ENCODE measurements at places on chromosomes 2 and 18. TPM values are rescaled to one million over a fixed set of nuclear protein-coding genes. Genes with fewer than 3 reads are reported as not detected.

DNA sequence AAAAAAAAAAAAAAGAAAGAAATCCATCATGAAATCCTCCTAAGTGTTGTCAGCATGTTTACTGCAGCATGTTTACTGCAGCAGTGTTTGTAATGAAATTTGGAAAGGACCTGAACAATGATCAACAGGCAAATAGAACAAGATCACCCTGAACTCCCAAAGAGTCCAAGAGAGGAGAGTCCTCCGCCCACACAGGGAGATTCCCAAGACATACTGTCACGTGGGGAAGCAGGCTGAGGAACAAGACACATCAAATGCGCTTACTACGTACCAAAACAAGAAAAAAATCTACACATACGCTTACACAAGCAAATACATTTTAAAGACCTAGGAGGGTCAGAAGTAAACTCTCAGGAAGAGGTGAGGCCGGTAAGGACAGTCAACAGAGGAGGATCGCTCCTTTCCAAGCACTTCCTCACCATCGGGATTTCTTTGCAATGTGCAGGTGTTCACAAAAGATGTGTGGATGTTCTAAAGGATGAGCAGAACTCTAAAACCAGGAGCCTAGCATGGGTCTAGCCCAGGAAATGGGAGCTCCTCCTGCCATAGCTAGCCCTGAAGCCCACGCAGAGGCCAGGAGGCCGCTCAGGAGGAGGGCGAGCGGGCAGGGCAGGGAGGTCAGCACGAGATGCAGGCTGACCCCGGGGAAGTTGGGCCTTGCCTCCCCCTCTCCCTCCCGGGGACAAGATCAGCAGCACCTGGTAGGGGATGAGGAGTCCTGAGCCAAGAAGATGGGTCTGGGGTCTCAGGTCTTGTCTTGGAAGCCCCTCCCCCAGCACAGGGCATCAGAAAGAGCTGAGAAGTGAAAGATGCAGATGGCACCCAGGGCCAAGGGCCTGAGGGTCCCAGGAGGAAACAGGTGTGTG, 66.4 kb downstream of the ZNF516 start:
- no peak for DNase-seq

The UGT1A7 gene
- total RNA-seq: not detected

DNA sequence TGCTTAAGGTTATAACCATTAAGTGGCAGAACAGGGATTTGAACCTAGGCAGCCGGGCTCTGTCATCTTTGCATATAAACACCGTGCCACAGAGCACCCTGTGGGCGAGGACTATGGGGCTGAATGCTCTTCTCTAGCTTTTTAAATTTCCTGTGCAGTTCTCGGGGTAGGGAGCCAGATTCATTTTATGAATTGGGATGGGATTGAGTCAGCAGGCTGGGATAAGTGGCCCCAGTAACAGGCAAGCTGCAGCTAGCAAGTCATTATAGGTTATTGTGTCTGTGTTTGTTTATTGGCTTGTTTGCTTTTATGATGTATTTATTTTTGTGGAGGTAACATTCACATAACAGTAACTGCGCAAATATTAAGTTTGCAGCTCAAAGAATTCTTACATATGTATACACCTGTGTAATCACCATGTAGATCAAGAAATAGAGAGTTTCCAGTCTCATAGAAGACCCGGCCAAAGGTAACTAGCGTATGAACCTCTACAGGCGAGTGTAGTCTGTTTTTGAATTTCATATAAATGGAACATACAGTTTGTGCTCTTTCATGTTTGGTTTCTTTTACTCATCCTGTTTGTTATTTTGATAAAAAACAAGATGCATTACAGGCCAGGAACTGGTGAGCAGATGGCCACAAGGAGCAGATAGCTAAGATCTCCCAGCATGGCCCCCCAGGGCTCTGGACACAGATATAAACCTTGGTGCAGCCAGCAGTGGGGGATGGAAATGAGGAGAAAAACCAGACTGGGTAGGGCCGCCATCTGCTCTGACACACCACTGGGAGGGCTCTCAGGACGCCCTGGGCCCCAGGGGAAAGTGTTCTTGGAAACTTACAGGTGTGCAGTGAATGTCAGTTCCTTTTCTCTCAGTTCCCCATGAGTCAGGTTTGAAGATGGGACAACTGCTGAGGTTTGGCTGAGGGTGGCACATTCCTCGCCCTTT, 49.2 kb upstream of the GPR155 start:
- DNase-seq: no peak

- DNase-seq: no peak
Measured at GRCh38 chr2:67502346-67503065, 105.4 kb downstream of the ETAA1 start.

GRCh38 chr2:102975996-102976975, 214.5 kb downstream of the TMEM182 start:
- DNase-seq: no peak

DNA sequence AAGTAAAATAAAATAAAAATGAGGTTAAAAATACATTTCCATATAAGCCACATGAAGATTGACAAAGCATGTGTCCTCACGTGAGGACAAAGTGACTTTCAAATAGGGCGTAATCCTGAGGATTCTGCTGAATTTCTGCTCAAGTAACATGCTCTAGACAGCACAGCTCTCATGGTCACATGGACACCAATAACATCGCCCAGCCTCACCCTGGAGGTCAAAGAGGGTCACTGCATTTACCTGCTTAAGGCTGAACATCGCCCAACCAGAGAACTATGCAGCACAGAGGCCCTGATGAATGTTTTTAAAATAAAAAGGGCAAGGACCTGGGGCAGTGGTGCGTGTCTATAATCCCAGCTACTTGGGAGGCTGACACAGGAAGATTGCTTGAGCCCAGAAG, 30.2 kb downstream of the TGFBRAP1 start:
- no peak for DNase-seq

The B4GALT6 gene
- 12.1 TPM for total RNA-seq

The SPATA3 gene
- total RNA-seq: not detected

The ERMN gene
- 0.27 TPM for total RNA-seq

GRCh38 chr2:175838979-175839378, 163.1 kb downstream of the LNPK start:
- no peak for DNase-seq

The BUB1 gene
- total RNA-seq: 6.2 TPM

GRCh38 chr2:25411281-25411680, 69.6 kb upstream of the DNMT3A start:
- DNase-seq: no peak

GRCh38 chr2:48584551-48584950, 33.1 kb upstream of the GTF2A1L start:
- DNase-seq: no peak

DNA sequence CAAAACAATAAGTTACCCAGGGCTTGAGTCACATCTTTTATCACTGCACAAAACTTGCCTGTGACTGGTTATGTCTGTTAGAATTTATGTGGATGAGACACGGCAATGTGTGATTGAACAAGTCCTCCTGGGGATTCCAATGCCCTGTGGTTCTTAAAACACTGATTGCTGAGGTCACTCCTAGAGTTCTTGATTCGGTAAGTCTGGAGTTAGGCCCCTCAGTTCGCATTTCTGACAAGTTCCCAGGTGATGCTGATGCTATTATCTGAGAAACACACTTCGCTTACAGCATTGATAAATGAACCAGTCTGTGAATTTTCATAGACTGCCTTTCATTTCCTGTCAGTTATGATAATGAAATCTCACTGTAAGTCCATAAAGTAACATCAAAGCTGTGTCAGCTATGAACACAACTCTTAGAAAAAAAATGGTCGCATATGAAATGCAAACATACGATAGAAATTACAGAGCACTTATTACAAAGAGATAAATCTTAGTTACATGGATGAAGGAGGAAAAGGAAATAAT, 214.0 kb downstream of the DLGAP1 start:
- no peak for DNase-seq

The ZNF385B gene
- not detected for total RNA-seq

DNA sequence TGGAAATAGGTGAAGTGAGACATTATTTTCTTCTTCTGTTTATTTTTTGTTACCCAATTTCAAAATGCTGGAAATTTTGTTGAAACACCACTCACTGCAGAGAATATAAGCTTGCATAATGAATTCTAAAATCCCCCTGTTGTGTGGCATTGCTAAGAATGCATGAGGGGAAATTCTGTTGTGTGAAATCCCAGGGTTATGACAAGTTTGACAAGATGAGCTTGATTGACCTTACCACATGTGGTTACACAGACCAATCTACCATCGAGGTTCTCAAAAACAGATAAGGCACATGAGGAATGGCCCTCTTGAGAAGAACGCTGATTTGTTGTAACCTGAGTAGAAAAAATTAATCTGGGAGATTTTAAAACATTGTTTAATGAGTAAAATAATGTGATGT, 261.6 kb upstream of the MMADHC start:
- DNase-seq: no peak

GRCh38 chr2:37367984-37368383, 23.6 kb downstream of the QPCT start:
- DNase-seq: no peak

- DNase-seq: no peak
Measured at GRCh38 chr2:232211743-232212686, 166.5 kb upstream of the ALPP start.

The ERFE gene
- 0.27 TPM for total RNA-seq

DNA sequence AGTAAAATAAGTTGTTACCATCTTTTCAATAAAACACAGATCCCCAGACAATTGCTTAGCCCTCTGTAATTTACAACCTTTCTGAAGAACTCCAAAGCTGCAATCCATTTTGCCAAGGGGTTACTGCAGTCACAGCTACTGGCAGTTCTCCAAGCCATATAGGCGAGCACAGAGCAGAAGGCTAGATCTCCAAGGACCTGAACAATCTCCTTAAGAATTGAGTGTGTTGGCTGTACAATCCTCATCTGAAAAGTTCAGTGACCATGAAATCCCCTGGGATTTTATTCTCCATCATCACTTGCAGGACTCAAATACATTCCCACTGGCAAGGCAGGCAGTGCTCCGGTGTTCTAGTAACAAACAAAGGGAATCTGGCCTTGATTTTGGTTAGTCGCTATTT, 103.9 kb upstream of the LRP1B start:
- no peak for DNase-seq

The GEN1 gene
- 4.0 TPM for total RNA-seq

The SERPINB12 gene
- not detected for total RNA-seq

DNA sequence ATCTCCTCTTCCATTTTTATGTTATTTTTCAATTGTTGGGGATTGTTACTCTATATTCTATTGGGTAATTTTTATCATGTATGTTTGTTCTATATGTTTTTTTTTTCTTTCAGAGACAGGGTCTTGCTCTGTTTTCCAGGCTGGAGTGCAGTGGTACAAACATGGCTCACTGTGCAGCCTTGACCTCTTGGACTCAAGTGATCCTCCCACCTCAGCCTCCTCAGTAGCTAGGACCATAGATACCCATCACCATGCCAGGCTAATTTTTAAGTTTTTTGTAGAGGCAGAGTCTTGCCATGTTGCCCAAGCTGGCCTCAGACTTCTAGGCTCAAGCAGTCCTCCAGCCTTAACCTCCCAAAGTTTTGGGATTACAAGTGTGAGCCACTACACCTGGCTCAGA, 88.7 kb downstream of the TTC27 start:
- DNase-seq: no peak

The RMDN2 gene
- total RNA-seq: 1.1 TPM

GRCh38 chr2:191298306-191298705, 53.1 kb downstream of the MYO1B start:
- DNase-seq: no peak

GRCh38 chr2:705971-706511, 28.8 kb upstream of the TMEM18 start:
- DNase-seq: no peak

- no peak for DNase-seq
Measured at GRCh38 chr2:240989451-240990265, 8.8 kb upstream of the SNED1 start.

- DNase-seq: peak; percentile 42
Measured at GRCh38 chr2:169365029-169365480, 2.7 kb upstream of the LRP2 start.

The DNAJC27 gene
- 5.9 TPM for total RNA-seq

GRCh38 chr2:88161446-88162244, 8.5 kb upstream of the THNSL2 start:
- no peak for DNase-seq

DNA sequence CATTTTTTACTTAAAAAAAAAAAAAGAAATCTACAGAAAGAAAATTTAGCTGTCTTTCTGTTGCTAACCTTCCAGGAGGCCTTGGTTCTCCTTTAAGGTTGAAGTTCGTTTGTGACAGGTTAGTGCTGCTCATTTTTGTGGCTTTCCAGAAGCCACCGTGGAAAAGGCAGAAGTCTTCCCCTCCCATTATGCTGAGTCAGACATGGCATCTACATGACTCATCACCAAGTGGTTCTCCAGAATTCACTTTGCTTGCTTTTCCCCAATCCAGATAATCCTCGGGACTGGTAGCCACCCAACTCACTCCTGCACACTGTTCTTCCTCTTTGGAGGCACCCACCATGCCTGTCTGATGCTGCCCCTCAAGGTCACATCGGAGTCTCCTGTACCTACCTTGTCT, 228.7 kb downstream of the PIK3C3 start:
- DNase-seq: no peak

The GPBAR1 gene
- 0.54 TPM for total RNA-seq

The CABLES1 gene
- total RNA-seq: 18.3 TPM

- no peak for DNase-seq
Measured at GRCh38 chr2:206716623-206717022, 1.6 kb downstream of the DYTN start.

- no peak for DNase-seq
Measured at GRCh38 chr2:29304399-29305060, 189.3 kb downstream of the CLIP4 start.

GRCh38 chr2:61887717-61888266, 664 bp downstream of the CCT4 start:
- no peak for DNase-seq

DNA sequence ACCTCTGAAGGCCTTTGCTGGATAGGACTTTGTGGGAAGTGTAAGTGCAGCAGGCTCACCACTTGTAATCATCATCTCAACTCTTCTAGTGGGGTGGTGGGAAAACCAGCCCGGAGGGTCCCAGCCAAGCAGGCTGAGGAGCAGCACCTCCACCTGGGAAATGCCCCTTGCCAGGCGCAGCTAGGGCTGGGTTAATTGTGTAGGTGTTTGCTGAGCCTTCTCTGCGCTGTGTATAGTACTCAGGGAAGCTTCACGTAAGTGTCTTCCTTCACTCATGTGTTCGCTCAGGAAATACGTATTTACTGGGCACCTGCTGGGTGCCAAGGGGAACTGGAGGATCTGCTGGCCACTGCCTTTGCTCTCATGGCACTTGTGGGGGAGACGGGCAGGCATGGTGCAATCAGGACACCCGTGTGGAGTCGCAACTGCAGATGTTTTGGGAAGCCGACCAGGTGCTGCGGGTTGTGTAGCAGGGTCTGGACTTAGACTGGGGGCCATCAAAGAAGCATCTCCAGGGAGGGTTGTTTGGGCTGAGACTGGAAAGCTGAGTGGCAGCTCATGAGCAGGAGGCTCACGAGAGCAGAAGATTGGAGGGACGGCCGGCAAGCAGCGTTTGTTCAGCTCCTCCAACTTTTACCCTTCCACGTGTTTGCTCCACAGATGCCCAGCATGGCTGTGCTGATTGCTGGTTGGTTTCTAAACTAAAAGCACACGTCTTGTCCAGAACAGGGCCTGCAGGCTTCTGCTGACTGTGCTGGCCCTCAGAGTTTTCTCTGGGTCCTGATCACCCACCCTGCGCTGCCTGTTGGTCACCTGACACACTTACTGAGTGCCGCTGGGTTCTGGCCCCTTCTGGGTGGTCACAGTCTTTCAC, 164.6 kb downstream of the LDLRAD4 start:
- DNase-seq: no peak

- no peak for DNase-seq
Measured at GRCh38 chr2:118967124-118967880, 25.3 kb downstream of the MARCO start.

- no peak for DNase-seq
Measured at GRCh38 chr2:17107871-17108270, 410.4 kb downstream of the RAD51AP2 start.

All from hematopoietic multipotent progenitor cell (in vitro differentiated cells).